ENCODE measurements at places on chromosomes 11 and 22. TPM values are rescaled to one million over a fixed set of nuclear protein-coding genes. Genes with fewer than 3 reads are reported as not detected.

The GAL3ST1 gene
- 1.8 TPM for total RNA-seq

The ACTN3 gene
- total RNA-seq, result 2.0 TPM

The SCGB1C1 gene
- total RNA-seq, result not detected

The C11orf42 gene
- total RNA-seq, result not detected

The TREH gene
- total RNA-seq, result not detected

The RFPL3 gene
- not detected for total RNA-seq

The MMP12 gene
- not detected for total RNA-seq

GRCh38 chr11:20158597-20159257, 1.5 kb downstream of the DBX1 start:
- peak; percentile 39 for DNase-seq
- no peaks in the 10 kb centered on the region for H3K36me3 ChIP-seq
- H3K4me1 ChIP-seq, result peaks cover 31% of the 10 kb centered on the region
- H3K27me3 ChIP-seq, result peaks cover 53% of the 10 kb centered on the region
- H3K27ac ChIP-seq, result peak overlapping the region; percentile 29
- H3K4me3 ChIP-seq, result peak overlapping the region; percentile 78

DNA sequence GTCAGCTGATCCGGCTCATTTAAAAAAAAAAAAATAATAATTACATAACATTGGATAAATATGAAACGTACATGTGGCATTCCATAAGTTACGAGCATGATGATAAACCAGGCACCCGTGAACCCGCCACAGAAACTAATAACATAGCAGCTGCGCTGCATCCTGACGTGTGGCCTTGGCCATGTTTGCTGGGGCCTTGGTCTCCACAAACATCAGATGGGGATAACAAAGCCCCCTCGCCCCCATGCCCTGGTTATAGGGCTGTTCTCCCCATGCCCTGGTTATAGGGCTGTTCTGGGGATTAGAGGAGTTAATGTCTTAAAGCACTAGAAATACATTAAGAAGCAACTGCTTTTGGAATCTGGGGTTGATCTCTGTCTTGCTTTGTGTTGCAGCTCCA, 36.7 kb downstream of the FLRT1 start:
- H3K27me3 ChIP-seq, result peaks cover 3% of the 10 kb centered on the region
- no peak overlapping the region for H3K27ac ChIP-seq
- H3K4me3 ChIP-seq, result no peak overlapping the region
- no peak for DNase-seq
- H3K4me1 ChIP-seq, result peaks cover 7% of the 10 kb centered on the region

DNA sequence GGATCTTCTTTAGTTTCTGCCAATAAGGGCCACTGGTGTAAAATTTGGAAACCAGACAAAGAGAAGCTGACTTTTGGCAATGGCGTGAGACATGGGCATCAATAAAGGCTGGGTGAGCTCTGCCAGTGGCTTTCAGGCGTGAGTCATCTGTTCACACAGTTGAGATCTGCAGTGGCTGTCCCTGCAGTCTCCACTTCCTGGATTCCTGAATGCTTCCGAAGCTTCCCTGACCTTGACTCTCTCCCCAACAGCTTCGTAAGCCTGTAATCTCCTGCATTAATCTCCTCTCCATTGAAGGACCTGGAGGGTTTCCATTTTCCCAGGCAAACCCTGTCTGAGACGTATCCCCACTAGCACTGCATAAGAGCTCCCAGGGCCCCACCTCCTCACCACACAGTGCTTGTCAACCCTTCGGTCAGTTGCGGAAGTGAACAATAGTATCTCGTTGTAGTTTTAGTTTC, 574.7 kb downstream of the TBC1D22A start:
- H3K27ac ChIP-seq, result no peak overlapping the region
- H3K4me1 ChIP-seq, result no peaks in the 10 kb centered on the region
- H3K36me3 ChIP-seq, result peaks cover 15% of the 10 kb centered on the region
- no peak for DNase-seq
- no peak overlapping the region for H3K4me3 ChIP-seq

DNA sequence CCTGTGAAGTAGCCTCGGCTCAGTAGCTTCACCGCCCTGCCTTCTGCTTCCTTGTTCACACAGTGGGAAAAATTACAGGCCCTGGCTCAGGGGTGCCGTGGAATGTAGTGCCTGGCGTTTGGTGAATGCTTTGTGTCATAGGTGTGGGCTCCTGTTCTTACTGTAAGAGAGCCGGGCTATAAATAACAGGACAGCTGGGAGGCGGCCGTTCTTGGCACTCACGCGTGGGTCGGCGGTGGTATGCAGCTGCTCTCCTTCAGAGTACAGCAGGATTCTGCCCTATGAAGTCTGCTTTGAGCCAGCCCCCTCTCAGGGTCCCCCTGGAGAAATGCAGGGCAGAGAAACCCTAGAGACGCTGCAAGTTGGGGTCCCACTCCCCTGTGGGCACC, 84.2 kb downstream of the CTTN start:
- no peak overlapping the region for H3K4me3 ChIP-seq
- H3K36me3 ChIP-seq, result peaks cover 12% of the 10 kb centered on the region
- peaks cover 2% of the 10 kb centered on the region for H3K27me3 ChIP-seq
- no peak for DNase-seq
- H3K27ac ChIP-seq, result no peak overlapping the region
- H3K4me1 ChIP-seq, result peaks cover 22% of the 10 kb centered on the region

- no peaks in the 10 kb centered on the region for H3K36me3 ChIP-seq
- no peak for DNase-seq
- H3K4me3 ChIP-seq, result no peak overlapping the region
- H3K27me3 ChIP-seq, result no peaks in the 10 kb centered on the region
- no peaks in the 10 kb centered on the region for H3K4me1 ChIP-seq
These were observed 458.5 kb upstream of the CCDC90B start for GRCh38 chr11:83744620-83745192.

DNA sequence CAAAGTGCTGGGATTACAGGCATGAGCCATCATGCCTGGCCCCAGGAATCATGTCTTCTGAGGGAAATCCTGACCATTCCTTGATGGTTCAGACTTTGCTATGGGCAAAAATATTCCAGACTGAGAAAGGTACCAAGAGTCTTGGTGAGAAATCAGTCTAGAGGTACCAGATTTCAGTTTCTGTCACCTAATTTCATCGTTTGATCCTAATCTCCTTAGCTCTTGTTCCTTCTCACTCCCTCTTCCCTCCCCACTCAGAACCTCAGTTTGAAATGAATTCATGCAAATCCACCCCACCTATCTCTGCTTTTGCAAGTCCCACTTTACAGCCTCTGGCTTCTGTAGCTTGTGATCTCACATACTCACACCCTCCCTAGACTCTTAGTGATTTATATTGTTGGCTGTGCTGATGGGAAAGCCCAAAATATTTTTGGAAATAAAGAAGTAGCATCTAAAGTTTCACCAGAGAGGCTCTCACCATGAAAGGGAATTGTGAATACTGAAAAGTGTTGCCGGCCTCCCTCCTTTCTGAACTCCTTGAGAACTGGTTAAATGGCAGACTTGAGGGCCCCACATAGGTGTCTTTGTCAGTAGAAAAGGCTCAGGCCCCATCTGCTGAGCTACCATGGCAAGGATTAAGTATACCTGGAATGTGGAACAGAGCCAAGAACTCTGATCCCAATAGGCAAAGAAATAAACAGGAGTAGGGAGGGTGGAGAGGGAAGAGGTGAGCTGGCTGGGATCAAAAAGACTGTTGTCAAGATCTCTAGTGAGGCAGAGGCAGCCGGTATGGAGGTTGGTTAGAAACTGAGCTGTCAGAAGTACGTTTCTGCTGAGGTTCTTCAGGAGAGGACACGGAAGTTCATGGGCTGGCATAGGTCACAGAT, 190.5 kb upstream of the MTMR2 start:
- H3K27ac ChIP-seq, result no peak overlapping the region
- no peaks in the 10 kb centered on the region for H3K36me3 ChIP-seq
- no peak for DNase-seq
- H3K27me3 ChIP-seq, result peaks cover 2% of the 10 kb centered on the region
- H3K4me1 ChIP-seq, result no peaks in the 10 kb centered on the region

- no peak overlapping the region for H3K27ac ChIP-seq
- H3K4me1 ChIP-seq, result peaks cover 33% of the 10 kb centered on the region
- H3K36me3 ChIP-seq, result peaks cover 5% of the 10 kb centered on the region
- no peak for DNase-seq
- H3K4me3 ChIP-seq, result peak overlapping the region; percentile 93
- peaks cover 20% of the 10 kb centered on the region for H3K27me3 ChIP-seq
These were observed 1.1 kb downstream of the USP35 start for GRCh38 chr11:78189851-78190250.

GRCh38 chr22:23684026-23684425, 6.8 kb upstream of the RGL4 start:
- no peaks in the 10 kb centered on the region for H3K4me1 ChIP-seq
- no peak overlapping the region for H3K4me3 ChIP-seq
- no peaks in the 10 kb centered on the region for H3K27me3 ChIP-seq
- no peak for DNase-seq
- H3K27ac ChIP-seq, result no peak overlapping the region

DNA sequence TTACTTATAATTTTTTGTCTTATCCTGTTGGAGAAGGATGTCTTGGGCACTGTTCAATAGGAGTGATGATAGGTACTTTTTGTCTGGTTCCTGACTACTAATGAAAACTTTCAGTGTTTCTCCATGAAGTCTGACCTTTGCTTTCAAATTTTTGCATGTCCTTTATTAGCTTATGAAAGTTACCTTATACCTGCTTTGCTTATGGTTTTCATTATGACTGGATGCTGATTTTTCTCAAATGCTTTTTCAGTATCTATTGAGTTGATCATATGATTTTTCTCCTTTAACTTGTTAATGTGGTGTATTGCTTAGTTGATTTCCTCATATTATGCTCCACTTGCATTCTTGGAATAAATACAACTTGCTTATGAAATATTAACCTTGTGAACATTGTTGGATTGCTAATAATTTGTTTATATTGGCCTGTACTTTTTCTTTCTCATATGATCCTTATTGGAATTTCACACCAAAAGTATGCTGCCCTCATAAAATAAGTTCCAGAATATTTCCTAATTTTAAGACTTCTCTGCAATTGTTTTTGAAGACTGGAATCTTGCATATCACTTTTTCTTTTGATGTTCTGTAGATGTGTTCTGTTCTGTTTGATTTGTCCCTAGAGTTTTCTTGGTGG, 85.0 kb upstream of the SC5D start:
- no peaks in the 10 kb centered on the region for H3K36me3 ChIP-seq
- H3K4me3 ChIP-seq, result no peak overlapping the region
- H3K27me3 ChIP-seq, result peaks cover 3% of the 10 kb centered on the region
- DNase-seq, result no peak
- H3K4me1 ChIP-seq, result no peaks in the 10 kb centered on the region

DNA sequence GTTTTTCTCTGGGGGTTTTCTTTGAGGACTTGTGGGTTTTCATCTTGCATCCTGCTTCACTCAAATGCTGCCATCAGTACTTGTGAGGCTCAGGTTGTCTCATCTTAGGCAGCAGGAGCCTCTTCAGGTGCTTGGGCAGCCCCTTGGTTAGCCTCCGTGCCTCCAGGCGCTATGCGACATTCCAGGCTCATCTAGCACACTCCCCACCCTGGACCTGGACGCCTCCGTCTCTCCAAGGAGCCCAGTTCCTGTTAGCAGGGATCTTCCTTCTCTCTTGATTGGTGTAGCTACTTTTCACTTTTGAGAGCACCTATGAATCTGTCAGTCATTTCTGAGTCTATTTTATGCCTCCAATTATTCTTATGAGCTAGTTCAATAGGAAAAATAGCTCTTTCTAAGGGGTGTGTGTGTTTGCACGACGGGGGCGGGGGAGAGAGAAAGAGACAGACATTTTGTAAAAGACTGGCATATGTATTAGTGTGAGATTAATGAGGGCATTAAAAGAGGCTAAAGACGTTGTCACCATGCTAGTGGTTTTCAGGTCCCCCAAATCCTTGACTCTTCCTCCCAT, 7.8 kb downstream of the TUBA8 start:
- DNase-seq, result no peak
- no peak overlapping the region for H3K4me3 ChIP-seq
- no peaks in the 10 kb centered on the region for H3K36me3 ChIP-seq
- no peak overlapping the region for H3K27ac ChIP-seq
- peaks cover 8% of the 10 kb centered on the region for H3K4me1 ChIP-seq

DNA sequence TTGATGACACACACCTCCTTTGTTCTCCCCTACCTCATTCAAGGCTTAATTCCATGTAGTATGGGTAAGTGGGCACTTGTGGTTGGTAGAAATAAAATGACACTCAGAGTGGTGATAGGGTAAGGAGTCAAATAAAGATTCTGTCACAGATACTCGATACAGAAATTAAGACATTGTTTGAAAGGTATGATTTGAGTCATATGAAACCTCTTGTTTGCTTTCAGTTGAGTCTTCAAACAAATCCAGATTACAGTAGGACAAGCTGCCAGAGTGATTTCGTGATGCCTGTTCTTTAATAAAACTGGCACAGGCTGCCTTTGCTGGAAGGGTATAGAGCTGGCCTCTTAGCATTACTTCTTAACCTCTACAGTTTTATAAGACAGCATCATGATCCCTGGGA, 182.4 kb downstream of the SPON1 start:
- DNase-seq, result no peak
- no peak overlapping the region for H3K27ac ChIP-seq
- H3K36me3 ChIP-seq, result no peaks in the 10 kb centered on the region
- H3K27me3 ChIP-seq, result peaks cover 5% of the 10 kb centered on the region
- H3K4me3 ChIP-seq, result no peak overlapping the region
- H3K4me1 ChIP-seq, result no peaks in the 10 kb centered on the region

- peaks cover 6% of the 10 kb centered on the region for H3K36me3 ChIP-seq
- no peak overlapping the region for H3K4me3 ChIP-seq
- DNase-seq, result no peak
- no peaks in the 10 kb centered on the region for H3K4me1 ChIP-seq
- no peaks in the 10 kb centered on the region for H3K27me3 ChIP-seq
- H3K27ac ChIP-seq, result no peak overlapping the region
These were observed 27.3 kb downstream of the CTSC start for GRCh38 chr11:88310246-88310645.

DNA sequence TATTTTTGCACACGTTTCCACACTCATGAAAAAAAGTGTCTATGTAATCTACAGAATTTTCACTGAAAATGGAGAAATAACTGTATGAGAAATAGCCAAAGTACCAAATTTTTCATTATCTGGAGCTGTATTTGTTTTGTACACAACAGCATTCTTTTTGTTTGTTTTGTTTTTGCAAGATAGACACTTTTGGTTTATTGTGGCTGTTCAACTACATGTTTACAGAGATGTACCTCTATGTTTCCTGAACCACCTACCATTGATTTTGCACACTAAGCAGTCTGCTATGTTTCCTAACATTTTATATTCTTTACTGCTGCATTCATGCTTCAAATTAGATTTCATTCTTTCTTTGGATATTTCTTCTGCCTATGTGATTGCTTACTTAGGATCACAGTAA, 116.3 kb downstream of the ELP4 start:
- no peaks in the 10 kb centered on the region for H3K4me1 ChIP-seq
- H3K27me3 ChIP-seq, result no peaks in the 10 kb centered on the region
- no peak for DNase-seq
- H3K4me3 ChIP-seq, result no peak overlapping the region
- no peaks in the 10 kb centered on the region for H3K36me3 ChIP-seq
- H3K27ac ChIP-seq, result no peak overlapping the region

- H3K36me3 ChIP-seq, result no peaks in the 10 kb centered on the region
- no peak overlapping the region for H3K27ac ChIP-seq
- H3K27me3 ChIP-seq, result no peaks in the 10 kb centered on the region
- peaks cover 6% of the 10 kb centered on the region for H3K4me1 ChIP-seq
- DNase-seq, result no peak
These were observed 8.7 kb downstream of the ME3 start for GRCh38 chr11:86663761-86664160.
